Activated naive CD4-positive, alpha-beta T cell (primary cell): ENCODE measurements at places on chromosomes 1 and 21.

DNA sequence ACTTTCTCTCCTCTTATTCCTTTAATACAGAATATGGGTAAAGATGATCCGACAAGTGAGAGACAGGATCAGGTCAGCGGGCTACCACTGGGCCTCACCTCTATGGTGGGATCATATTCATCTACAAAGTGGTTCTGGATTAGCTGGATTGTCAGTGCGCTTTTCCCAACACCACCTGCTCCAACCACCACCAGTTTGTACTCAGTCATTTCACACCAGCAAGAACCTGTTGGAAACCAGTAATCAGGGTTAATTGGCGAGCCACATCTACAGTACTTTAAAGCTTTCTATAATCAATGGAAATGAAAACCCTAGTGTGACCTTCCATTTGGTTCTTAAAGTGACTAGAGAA is 643 bp downstream of the NRAS start:
- no peak for DNase-seq

DNA sequence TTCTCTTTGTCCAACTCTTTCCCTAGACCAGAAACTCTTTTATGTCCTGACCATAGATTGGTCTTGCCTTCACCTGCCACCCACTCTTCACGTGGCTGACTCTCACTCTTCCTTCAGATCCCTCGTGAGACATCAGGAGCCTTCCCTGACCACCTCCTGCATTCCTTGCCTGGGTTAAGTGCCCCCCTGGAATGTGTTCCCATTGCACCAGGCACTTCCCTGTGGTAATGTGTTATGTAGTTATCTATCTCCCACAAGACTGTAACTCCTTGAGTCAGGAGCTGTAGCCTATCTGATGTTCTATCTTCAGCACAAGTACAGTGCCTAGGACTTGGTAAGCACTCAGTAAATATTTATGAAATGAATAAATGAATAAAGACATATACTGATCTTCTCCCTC is 111.2 kb upstream of the CTTNBP2NL start:
- no peak for DNase-seq

GRCh38 chr1:94285031-94285654 is 47.8 kb upstream of the ARHGAP29 start:
- DNase-seq: no peak

DNA sequence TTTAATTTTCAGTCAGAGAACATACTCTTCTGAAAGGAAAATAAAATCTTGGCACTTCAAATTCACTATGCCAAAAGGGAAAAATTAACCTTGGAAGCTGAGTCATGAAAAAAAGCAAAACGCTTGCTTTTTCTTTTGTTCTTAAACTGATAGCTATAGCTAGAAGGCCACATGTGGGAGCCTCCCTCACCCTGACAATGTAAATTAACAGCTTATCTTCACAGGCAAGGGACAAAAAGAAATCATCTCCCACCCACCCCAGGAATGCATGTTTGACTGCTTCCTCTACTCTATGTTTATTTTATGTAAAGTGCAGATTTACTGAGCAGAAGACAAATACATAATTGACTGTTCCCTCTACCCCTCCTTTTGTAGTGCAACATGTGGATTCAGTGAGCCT is 38.0 kb downstream of the EBNA1BP2 start:
- no peak for DNase-seq

GRCh38 chr1:48775831-48776392 is 779 bp downstream of the BEND5 start:
- DNase-seq: no peak

- no peak for DNase-seq
These were observed 16.0 kb downstream of the SPATA21 start for GRCh38 chr1:16421201-16421600.

GRCh38 chr1:28441674-28442073 is 64.2 kb upstream of the RCC1 start:
- no peak for DNase-seq

- DNase-seq: no peak
These were observed 27.2 kb downstream of the CAPN2 start for GRCh38 chr1:223739366-223740037.

GRCh38 chr1:235617808-235618207 is 31.8 kb downstream of the GNG4 start:
- no peak for DNase-seq

- no peak for DNase-seq
These were observed 590.4 kb downstream of the PLPP3 start for GRCh38 chr1:55988963-55989452.

DNA sequence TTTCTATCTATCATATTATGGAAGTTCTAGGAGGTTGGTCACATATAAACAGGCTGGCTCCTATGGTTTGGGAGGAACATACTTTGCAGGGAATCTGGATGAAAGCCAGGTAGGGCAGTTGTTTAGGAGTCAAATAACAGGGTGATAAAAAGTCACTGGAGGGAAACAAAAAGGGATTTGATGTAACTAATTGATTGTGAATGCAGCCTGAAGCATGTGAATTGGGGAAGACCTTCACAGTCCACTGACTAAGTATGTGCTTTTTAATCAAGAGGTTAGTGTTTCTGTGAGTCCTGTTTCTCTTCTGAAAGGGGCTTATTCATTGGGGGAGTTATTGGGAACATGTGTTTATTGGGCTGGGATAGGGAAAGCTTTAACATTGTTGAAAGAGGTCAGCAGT is 41.3 kb downstream of the HMCN1 start:
- no peak for DNase-seq

GRCh38 chr1:190949939-190950338 is 472.3 kb upstream of the BRINP3 start:
- no peak for DNase-seq

- DNase-seq: no peak
These were observed 188.1 kb upstream of the RGS18 start for GRCh38 chr1:191970116-191970515.

DNA sequence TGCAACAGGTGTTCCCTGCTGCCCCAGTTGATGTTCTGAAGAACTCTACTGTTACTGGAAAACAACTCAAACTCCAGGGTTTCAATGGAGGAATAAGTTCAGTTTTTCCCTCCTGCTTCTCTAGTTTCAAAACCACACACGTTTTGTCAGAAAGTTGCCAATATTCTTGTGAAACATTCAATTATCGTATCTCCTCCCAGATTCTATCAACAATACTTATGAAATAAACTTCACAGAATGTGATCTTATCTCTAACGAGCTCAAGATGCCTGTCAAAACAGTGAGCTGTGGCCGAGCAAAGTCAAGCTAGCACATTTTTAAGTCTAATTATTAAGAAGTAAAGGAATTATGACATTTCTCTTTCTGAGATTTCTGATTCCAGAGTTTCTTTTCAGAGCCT is 4.7 kb downstream of the OR2B11 start:
- DNase-seq: no peak
